ENCODE measurements at places on chromosomes 5 and 9.

DNA sequence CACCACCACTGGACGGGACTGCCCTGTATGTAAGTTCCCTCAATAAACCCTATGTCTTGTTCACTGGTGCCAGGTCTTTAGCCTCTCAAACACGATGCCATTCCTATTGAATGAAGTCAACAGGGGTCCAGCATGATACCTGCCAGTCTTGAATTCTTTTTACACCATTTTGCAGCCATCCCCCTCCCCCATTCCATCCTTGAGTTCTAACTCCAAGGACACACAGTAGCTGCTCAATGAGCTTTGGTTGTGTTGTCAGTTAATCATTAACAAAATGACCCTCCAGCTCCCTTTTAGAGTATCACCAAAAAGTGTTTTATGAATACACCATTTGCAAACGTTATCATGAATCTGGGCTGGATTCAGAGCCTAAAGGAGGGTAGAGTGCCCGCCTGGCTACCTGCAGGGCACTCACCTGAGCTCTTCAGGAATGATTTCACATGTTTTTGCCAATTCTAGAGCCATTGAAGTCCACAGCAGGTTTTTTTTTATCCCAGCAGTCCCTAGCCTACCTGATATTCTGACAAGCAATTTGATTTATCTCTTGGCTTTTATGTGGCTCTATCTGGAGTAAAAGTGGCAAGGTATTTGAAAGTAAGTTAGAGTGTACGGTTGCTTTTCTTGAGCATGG, 271.8 kb downstream of the SMARCA2 start:
- DNase-seq: no peak

DNA sequence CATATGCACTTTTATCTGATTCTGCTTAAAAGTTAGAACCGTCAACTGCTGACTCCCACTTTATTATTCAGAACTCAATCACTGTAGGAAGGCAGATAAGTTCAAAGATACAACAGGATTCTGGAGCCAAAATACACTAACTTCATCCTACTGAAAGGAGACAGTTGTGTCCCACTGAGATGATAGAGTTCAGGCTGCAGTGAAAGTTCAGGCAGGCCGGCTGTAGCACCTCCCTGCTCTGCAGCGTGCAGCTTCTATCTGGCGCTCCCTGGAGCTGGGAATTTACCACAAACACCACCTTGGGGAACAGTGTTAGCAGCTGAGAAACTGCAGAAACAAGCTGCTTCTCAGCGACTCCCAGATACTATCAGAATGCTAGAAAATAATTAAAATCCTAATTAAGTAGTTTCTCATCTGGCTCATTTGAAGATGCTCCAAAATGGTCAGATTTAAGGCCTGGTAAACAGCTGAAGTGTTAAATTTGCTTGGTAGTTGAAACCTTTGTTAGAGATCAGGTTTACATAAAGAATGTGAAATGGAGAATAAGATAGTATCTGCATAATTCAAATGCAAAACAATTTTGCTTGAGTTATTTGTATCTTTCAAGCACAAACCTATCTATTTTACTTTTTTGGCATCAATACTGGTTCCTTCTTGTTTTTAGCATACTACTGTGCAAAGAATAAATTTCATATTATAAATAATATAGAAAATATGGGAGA, 52.3 kb upstream of the CNTLN start:
- DNase-seq: no peak

GRCh38 chr9:128420060-128420650, 502 bp upstream of the CERCAM start:
- peak; percentile 9 for DNase-seq

DNA sequence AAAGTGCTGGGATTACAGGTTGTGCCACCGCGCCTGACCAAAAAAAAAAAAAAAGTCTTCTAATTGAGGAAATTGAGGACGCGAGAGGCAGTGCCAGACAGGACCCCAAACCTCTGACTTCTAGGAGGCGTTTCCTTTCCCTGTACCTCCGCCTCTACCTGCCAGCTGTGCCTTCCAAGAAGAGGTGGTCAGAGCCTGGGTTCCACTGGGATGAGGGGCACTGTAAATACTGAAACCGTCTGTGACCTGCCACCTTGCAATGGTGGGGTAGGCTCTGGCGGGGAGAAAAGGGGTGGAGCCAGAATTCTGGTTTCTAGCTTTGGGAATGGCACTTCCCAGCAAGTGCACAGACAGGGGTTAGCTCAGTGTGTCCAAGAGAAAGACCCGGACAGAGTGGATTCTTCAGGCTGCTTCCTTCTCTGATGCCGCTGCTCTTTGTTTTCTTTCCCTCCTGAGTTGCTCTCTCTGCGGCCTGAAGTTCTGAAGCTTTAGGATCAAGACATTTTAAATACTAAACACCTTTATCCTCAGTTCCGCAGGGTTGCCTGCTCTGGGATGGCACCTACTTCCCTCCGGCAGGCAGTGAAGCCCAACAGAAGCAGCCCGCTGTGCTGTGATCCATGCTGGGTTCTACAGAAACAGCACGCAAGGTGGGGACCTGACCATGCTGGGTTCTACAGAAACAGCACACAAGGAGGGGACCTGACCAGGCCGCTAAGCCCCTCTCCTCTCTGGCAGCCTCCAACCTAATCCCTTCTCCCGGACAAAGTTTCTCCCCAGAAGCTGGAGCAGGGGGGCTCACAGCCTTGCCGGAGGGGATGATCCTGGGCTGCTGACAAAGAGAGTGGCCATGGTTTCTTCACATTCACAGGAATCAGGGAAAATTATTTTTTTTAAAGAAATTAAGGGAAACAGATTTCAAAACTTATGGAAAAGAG, 65.2 kb downstream of the OTULIN start:
- no peak for DNase-seq

GRCh38 chr5:175796536-175797499, 74.6 kb upstream of the CPLX2 start:
- peak; percentile 76 for DNase-seq

DNA sequence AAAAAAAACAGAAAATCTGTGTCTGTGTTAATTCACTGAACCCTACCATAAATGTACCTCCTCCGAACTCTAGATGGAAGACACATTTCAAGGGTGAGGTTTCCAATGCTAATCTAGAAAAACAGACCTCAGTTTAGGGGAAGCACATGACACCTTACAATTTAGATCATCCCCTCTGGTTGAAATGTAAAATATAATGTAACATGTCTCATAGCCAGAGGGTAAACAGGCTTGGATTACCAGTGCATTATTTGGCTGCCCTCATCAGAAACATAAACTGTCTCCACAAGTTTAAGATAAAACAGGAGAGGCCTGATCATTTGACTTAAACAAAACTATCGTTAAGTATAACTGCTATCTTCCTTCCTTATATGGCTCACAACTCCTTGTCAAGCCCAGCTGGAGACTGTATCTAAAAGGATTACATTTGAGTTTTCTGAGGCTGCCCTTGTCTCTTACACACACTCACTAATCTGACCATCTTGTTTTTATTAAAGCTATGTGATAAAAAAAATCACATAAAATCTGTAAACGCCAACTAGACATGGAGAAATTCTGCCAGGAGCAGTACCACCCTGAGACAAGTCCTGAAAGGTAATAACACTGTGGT, 105.7 kb downstream of the LURAP1L start:
- DNase-seq: no peak

GRCh38 chr5:78811121-78811817, 162.7 kb upstream of the LHFPL2 start:
- no peak for DNase-seq

DNA sequence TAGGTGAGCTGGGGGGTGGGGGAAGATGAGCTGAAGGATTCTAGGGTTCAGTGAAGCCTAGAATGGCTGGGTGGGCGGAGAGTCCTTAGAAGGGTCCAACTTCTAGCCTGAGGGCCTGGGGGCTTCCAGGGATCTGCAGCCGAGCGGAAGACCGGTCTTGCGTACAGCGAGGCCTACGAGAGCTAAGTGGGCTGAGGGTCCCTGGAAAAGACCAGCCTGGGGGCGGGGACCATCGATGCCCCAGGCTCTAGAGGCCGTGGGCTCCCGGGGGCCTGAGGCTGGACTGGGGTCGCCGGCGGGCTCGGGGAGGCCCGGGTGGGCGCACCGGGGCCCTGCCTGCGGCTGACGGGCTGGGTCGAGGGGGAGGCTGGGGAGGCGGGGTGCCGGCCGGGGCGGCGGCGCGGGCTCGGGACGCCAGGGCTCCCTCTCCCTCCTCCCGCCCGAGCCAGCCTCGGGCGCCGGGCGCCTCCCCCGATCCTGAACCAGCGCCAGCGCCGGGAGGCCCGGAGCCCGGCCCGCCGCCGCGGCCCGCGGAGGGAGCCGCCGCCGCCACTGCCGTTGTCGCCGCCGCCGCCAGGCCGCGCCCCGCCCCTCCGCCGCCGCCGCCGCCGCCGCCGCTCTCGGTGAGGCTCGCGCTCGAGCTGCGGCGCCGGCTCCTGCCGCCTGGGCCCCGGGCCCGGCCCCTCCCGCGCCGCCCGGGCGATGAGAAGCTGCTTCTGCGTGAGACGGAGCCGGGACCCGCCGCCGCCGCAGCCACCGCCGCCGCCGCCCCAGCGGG, at the start of gene MVB12B:
Gene MVB12B, plus strand, starts transcription at position 602 of the 778 bp plus-strand sequence. Its CDS starts 101 bp downstream, at position 703.
- no peak for DNase-seq

DNA sequence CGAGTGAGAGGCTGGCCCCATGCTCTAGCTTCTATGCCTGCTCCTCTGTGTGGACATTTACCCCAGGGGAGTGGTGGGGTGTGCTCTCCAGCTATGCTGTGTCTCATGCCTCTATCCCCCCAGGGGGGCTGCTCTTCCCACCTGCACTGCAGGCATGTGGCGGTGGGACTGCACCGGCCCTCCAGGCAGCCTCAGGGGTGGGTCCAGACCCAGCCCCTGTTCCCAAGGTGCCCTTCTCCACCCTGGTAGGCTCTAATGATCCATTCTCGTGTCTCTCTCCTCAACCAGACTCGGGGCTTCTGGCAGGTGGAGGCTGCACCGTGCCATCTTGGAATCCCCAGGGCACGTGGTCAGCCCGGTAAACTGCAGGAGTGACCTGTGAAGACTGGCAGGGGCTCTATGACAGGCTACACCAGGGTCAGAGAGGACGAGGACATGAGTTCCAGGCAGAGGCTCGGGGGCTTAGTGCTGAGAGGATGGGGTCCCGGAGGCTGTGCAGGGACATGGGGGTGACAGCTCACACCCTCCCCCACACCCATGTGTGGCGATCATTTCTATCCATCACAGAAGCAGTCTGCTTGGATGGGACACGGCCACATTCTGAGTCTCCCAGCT, 22.7 kb upstream of the COL5A1 start:
- DNase-seq: no peak

DNA sequence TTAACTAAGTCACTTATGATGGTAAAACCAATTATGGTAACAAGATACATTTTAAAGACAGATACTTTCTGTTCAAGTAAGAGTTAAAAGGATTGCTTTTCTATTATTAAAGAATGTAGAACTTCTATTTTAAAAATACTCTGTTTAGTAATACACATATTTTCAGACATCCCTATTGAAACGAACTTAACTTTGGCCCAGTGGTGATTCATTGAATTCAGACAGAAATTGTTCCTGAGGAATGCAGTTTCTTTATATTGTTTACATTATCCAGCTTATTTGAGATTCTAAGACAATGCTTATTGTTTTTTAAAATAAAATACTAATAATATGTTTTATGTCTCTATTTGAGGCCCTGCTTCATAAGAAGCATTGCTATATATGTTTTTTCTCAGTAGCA, 816.4 kb downstream of the SEMA5A start:
- no peak for DNase-seq

- no peak for DNase-seq
Measured at GRCh38 chr5:138874771-138875551, at the start of gene LRRTM2. TSS of gene LRRTM2 (minus strand) at chr5:138875335. CDS start at chr5:138874911, 424 bp downstream.

DNA sequence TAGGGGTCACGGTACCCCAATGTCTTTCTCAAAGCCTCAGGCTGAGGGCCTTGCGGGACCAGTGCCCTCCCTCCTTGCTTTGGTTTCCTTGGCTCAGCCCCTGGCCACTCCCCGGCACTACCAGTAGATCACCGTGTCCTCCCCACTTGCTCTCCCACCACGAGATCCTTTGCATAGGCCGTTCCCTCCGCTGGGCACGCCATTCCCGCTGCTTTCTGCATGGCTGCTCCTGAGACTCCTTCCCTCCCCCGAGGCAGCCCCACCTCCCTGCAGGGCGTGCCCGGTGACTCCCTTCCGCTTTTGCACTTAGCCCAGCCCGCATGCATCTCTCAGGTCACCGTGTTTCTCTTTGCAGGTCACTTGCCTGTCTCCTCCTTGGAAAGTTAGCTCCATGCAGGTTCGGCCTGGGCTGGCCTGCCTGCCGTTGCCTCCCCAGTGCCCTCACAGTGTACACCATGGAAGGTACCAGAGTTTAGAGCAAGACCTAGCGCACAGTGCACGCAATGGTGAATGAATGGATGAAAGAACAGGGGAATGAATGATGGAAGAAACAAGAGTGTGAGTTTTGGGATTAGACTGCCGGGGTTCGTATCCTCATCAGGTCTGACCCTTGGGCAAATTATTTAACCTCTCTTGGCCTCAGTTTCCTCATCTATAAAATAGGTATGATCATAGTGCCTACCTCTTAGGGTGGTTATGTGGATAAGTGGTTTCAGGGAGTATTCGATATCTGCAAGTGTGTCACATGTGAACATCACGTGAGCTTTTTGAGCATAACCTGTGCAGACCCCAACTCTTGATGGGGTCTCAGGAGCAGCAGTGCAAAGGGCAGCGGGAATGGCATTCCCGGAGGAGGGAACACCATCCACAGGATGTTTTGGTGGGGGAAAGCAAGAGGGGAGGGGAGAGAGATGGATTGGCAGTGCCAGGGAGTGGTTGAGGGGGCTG, 214.3 kb downstream of the C9orf50 start:
- no peak for DNase-seq

- no peak for DNase-seq
Measured at GRCh38 chr9:127578952-127579853, 32.9 kb upstream of the STXBP1 start.

GRCh38 chr9:137056739-137057415, 3.0 kb upstream of the ENTPD2 start:
- DNase-seq: no peak

DNA sequence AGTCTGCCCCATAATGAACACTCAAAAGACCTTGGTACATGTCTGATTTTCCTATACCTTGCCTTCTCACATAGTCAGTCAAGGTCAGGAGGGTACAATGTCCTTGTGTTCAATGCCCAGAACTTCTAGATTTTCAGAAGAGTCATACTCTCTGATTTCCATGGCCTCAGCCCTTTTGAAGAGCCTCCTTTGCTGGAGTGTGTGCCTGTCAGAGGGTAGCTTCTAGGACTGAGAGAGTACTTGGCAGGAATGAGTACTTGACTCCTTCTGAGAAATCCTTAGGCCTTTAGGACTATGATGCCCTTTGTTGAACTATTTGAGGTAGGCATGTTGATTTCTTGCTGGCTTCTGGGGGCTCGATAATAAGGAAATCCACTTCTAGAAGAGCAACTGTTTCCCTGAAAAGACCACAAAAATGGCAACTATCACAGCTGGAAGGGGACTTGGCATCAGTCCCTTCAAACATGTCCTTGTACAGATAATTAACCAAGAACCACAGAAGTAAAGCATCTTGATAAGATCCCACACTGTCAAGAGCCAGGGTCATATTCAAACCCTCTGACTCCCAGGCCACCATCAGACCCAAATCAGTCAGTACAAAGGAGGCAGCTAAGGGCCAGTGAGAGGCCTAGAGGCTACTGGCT, 10.6 kb upstream of the MEGF9 start:
- DNase-seq: no peak

- no peak for DNase-seq
Measured at GRCh38 chr5:170145462-170145861, 39.8 kb downstream of the FOXI1 start.

- no peak for DNase-seq
Measured at GRCh38 chr9:135485385-135485784, 5.8 kb downstream of the PPP1R26 start.

All from activated naive CD4-positive, alpha-beta T cell (primary cell).